H1 (cell line): ENCODE measurements at places on chromosomes 5 and 9.

GRCh38 chr5:107809201-107810034 lies 138.7 kb upstream of the EFNA5 start:
- DNase-seq: no peak

GRCh38 chr5:28685794-28686193 lies 1647.4 kb upstream of the CDH9 start:
- DNase-seq: no peak

GRCh38 chr5:151078490-151079262 lies 2.2 kb downstream of the TNIP1 start:
- DNase-seq: no peak

GRCh38 chr5:162484095-162484494 lies 416.5 kb downstream of the GABRG2 start:
- DNase-seq: no peak

DNA sequence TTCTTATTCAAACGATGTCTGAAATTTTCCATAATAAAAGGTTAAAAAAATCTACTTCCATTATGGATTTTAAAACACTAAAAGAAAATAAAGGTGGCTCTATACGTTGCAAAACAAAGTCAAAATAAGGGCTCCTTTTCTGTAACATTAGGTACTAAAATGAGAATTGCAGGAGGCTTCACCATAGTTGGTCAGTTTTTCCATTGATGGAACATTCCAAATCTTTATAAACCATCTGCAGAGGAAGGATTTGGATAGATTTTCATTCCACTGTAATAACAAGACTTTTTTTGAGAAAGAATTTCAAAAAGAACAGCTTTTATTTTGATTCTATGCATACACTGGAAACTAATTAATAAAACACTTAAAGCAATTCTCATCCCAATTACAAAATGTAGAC lies 145.6 kb downstream of the LURAP1L start:
- no peak for DNase-seq
